ENCODE measurements at places on chromosomes 12 and 14. TPM values are rescaled to one million over a fixed set of nuclear protein-coding genes. Genes with fewer than 3 reads are reported as not detected.

Gene RDH12
- total RNA-seq, result not detected

Gene DHRS2
- total RNA-seq, result not detected

- no peak for DNase-seq
These were observed 6.3 kb downstream of the MGAT4C start for GRCh38 chr12:86249851-86250250.

GRCh38 chr12:110667671-110668070 lies 21.2 kb downstream of the HVCN1 start:
- no peak for DNase-seq

DNA sequence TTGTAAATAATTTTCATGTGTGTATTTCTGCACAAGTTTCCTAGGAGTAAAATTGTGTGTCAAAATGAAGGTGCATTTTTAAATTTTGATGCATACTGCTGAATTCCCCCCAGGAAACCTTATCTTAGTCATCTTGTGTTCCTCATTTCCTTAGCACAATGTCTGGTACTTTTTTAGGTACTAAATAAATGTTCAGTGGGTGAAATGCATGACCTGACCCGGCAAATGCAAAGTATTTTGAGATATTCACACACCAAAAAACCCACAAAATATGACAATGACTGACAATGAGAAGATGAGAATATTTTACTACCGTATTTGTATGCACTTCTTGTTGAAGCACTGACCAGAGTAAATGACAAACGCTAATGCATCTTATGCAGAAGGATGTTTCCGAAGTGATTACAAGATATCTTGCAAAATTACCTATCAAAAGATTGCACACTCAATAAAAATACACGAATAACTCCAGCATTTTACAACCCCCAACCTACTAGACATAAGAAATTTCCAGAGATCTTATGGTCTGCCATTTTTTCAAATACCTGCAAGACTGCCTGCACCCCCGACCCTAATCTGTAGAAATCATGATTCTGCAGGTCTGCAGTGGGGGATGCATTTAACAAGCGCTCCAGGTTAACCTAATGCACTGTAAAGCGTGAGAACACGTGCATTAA lies 895 bp upstream of the PRKAB1 start:
- DNase-seq, result no peak

- DNase-seq, result no peak
These were observed 18.3 kb downstream of the ARMH4 start for GRCh38 chr14:58133739-58134138.

GRCh38 chr14:25094171-25094907 lies 44.4 kb upstream of the STXBP6 start:
- DNase-seq, result no peak

- DNase-seq, result no peak
These were observed 1.1 kb downstream of the AJUBA start for GRCh38 chr14:22981090-22981875.

DNA sequence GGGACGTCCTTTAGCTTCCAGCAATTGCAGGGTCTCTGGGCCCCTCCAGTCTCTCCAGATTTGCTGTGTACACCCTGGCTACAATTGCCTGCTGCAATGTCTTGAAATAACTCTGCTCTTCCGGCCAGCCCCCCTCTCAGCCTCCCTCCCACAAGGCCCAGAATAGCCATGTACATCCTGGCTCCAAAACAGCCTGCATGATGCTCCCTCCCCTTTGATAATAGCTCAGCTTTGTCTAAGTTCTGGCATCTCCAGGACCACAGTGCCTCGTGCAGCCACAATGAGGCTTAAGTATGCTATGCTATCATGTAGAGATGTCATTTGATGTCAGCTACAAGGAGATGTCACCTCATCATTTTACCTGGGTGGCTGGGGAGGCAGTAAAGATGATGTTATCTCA lies 74.6 kb downstream of the SRRM4 start:
- no peak for DNase-seq
